ENCODE measurements at places on chromosomes 3 and 15.

DNA sequence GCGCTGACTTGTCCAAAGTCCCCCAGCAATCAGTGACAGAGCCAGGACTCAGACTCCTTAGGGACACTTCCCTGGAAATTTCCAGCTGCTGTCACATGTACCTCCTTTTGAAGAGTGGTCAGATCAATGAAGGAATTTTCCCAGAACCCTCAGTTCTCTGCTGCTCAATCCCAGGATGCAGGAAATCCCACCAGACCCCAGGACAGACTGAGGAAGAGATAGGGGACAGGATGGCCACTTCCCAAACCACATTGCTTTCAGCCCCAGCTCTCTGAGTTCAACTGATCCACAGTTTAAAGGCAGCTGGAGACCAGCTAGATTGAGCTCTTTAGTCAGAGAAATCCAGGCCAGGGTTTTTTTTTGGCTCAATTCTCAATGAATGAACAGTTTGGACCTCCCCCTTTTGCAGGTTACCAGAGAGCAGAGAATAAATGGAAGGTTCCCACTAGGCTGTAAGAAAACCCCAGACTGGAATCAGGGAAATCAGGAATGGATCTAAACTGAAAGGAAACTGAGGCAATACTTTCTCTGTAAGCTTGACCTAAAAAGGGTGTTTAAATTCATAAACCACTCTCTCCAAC lies 1.5 kb downstream of the CYP1A1 start:
- peak; percentile 8 for DNase-seq

- peak; percentile 62 for DNase-seq
Measured at GRCh38 chr3:12706504-12707253, 42.8 kb upstream of the RAF1 start.

- DNase-seq: no peak
Measured at GRCh38 chr3:71484452-71484851, 99.1 kb downstream of the FOXP1 start.

- DNase-seq: no peak
Measured at GRCh38 chr15:77454951-77455350, 34.3 kb downstream of the HMG20A start.

DNA sequence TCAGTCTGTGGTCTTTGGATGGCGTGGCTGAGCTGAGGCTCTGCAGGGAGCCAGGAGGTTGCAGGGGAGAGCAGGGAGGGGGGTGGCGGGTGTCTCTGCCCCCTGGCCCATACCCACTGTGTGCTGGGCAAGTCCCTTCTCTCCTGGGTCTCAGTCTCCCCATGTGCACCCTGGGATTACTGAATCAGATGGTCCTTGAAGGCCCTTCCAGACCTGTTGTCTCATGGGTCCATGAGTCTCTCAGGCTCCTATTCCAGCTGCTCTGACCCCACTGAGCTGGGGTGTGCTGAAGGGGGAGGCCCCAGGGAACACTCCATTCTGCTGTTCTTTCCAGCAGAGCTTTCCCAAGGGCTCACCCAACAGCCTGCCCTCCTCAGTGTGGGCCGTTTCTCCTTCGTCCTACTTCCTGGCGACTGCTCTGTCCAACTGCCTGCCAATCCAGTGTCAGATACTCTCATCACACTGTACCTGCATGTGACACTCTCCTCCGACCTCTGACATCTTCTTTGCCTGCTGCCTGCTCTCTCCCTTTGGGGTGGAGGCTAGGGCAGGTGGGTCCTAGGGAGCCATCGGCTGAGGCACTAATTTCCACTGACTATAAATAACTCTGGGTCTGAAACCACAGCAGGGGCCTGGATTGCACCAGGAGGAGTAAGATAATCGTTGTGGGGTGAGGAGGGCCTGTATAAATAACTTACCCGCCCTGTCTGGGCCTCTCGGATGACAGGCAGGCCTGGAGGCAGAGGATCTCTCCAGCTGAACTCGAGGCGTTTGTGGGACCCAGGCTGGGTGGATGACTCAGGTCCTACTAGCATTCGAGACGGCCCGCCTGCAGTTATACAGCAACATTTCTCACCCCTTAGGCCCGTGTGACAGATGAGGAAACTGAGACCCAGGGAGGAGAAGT lies 67.1 kb downstream of the ATP2B2 start:
- no peak for DNase-seq
